ENCODE measurements at places on chromosomes 7 and 10.

GRCh38 chr10:58641095-58641531 is 128.4 kb downstream of the BICC1 start:
- DNase-seq = no peak

GRCh38 chr10:88216976-88217375 is 353.6 kb downstream of the PTEN start:
- DNase-seq = no peak

DNA sequence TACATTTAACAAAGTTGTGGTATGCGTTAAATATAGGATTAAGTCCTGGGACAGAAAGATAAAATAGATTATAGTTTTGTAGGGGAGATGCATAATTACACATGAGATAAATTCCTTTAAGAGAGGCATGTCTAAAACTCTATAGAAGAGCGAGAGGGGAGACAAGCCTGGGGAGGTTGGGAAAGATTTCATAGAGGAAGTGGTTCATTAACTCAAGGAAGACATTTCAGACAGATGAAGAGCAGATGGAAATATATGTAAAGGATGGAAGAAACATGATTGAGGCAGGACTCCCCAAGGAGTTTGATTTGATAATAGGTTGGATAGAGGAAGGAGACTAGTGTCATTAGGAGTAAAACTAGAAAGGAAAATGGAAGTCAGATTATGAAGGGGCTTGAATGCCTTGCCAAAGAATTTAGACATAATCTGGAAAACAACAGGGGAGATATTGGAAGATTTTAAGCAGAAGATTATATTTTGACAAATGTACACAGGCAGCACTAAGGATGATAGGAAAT is 96.1 kb downstream of the PHTF2 start:
- DNase-seq = no peak

GRCh38 chr10:22315455-22316285 is 518 bp upstream of the COMMD3 start:
- DNase-seq = no peak

GRCh38 chr10:3619241-3619640 is 165.8 kb downstream of the KLF6 start:
- DNase-seq = no peak

GRCh38 chr10:14723052-14723689 is 51.5 kb downstream of the FAM107B start:
- peak; percentile 21 for DNase-seq

DNA sequence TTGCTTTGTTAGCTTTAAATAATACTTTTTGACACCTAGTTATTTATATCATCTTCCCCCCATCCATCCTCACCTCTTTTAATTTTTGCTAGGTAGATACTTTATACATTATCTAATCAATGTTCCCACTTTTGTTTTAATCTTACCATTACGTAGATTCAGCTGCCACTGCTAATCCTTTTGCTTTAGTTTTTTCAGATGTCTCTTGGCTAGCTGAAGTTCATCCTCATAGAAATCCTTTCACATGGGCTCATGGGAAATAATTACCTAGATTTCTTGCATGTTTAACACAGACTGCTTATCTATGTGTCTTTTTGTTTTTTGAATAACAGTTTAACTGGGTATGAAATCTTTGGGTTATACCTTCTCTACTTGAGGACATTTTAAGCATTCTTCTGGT is 60.1 kb downstream of the ZNRF2 start:
- no peak for DNase-seq

- DNase-seq = no peak
Observed at GRCh38 chr7:93015101-93015778, 102.5 kb downstream of the SAMD9 start.

GRCh38 chr7:77222819-77223218 is 23.2 kb upstream of the FGL2 start:
- DNase-seq = peak; percentile 16

GRCh38 chr10:11871466-11871865 is 48.3 kb downstream of the PROSER2 start:
- peak; percentile 26 for DNase-seq

- no peak for DNase-seq
Observed at GRCh38 chr7:80231707-80232106, 97.1 kb downstream of the GNAI1 start.

- no peak for DNase-seq
Observed at GRCh38 chr10:76015245-76015644, 583.8 kb downstream of the LRMDA start.

DNA sequence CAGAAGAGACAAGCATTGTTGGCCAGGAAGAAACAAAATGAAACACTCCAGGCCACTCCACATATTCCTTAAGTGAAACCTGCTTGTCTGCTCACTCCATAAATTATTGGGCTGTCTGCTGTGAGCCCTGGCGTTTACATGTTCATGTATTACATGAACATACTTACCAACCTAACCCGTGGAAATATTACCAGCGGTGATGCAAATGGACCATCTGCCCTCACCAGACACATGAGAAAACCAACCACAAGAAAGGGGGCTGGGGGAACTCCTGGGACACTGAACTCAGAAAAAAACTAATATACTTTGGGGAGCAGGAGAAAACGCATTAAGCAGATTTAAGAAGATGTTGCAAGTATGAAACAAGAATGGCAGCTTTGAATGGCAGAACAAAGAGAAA is 731.2 kb upstream of the IGFBP3 start:
- no peak for DNase-seq

DNA sequence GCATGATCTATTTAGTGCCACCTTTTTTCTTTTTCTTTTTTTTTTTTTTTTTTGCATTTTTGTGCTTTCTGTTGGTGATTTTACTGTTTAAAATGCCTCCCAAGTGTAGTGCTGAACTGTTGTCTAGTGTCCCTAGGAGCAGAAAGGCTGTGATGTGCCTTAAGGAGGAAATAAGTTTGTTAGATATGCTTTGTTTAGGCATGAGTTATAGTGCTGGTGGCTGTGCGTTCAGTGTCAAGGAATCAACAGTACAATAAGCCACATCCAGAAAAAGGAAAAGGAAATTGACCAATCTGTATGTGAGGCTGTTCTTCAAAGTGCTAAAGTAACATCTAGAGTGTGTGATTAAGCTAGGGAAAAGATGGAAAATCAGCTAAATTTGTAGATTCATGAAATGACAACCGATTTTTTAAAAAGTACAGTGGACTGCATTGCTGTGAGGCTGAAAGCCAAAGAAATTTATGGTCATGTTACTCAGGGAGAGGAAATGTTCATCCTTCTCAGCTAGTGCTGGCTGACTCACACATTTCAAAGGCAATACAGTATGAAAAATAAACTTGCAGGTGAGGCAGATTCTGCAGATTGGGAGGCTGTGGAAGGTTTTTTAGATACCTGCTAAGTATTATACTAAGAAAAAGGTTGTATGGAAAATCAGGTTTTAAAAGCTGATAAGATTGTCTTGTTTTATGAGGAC is 122.7 kb upstream of the ADCY1 start:
- DNase-seq = no peak

DNA sequence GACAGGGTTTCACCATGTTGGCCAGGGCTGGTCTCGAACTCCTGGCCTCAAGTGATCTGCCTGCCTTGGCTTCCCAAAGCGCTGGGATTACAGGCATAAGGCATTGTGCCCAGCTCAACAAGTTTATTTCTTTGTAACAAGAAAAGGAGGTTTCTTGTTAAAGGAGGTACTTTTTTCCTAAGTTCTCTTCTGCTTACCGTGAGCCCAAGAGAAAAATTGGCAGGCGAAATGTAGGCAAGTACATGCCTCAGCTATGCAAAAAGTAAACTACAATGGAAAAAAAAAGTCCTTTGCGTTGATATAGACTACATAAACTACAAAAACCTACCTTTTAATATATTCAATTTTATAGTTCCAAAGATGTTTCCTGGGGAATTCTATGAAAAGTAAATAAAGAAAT is 122.6 kb downstream of the DKK1 start:
- DNase-seq = no peak

DNA sequence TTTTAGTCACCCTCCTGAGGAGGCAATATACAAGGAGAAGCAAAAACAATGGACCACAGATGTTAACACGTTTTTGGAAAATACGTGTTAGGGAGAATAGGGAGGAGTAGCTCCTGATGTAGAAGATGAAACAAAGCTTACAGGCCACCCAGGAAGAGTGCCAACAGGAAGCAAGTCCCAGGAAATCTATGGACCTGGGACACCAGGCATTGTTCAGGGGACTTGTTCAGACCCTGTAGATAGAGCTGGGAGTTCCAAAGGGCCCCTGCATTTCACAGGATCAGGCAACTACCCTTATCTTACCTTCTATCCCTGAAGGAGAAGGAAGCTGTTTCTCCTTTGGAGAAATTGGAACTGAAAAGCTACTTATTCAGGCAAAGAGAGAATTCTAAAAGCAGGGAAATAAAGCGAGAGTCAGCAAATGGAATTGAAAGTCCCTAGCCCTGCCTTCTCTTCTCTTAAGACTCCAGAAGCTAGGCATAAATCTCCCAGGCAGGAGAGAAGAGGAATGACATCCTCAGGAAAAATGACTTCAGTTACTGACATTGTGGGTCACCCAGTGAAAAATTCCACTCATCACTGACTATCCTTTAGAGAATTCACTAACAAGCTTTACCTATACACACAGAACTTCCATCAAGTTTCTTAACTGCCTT is 77.7 kb upstream of the FAM3C start:
- no peak for DNase-seq

DNA sequence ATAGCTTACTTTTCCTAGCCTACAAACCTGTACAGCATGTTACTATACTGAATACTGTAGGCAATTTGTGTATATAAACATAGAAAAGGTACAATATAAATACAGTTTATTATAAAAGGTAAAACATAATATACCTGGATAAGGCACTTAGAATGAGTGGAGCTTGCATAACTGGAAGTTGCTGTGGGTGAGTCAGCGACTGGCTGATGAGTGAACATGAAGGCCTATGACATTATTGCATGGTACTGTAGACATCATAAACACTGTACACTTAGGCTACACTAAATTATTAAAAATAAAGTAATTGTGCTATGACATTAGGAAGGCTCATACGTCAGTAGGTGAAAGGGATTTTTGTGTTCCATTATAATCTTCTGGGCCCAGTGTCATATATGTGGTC is 228.8 kb downstream of the HDAC9 start:
- no peak for DNase-seq

- no peak for DNase-seq
Observed at GRCh38 chr7:50357426-50357825, 52.9 kb downstream of the IKZF1 start.
